Activated CD4-positive, alpha-beta T cell treated with anti-CD3 and anti-CD28 coated beads, Interleukin-2, amount 10 ng/mL, durations not matched to agents 7 days and 5 days (primary cell): ENCODE measurements at places on chromosomes 11 and 22. TPM values are rescaled to one million over a fixed set of nuclear protein-coding genes. Genes with fewer than 3 reads are reported as not detected.

DNA sequence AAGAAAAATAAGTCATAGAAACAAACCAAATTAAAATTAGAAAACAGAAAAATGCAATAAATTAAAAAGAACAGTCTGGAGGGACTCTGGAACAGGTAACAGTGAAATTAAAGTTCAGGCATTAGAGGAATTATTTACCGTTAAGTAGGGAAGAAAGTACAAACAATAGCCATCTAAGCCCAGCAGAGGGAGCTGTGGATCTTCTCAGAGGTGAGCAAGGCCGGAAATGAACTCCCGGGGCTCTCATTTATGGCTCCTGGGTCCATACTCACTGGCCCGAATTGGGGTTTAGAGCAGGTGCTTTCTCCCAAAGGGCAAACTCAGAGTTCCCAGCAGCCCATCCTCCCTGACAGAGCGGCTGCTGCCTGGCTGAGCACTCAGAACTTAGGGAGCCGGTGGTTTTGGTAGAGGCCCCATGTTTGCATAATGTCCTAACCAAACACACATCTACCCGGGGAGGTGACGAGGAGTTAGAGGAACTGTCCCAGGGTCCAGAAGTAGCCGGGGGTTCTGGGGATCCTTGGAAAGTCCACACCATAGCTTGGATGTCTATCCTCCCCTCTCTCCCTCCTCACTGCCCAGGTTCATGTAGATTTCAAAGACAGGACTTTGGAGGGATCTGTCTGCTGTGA lies 87.8 kb upstream of the VPREB1 start:
- DNase-seq, result peak; percentile 83

Gene PATE2
- 0.20 TPM for total RNA-seq

DNA sequence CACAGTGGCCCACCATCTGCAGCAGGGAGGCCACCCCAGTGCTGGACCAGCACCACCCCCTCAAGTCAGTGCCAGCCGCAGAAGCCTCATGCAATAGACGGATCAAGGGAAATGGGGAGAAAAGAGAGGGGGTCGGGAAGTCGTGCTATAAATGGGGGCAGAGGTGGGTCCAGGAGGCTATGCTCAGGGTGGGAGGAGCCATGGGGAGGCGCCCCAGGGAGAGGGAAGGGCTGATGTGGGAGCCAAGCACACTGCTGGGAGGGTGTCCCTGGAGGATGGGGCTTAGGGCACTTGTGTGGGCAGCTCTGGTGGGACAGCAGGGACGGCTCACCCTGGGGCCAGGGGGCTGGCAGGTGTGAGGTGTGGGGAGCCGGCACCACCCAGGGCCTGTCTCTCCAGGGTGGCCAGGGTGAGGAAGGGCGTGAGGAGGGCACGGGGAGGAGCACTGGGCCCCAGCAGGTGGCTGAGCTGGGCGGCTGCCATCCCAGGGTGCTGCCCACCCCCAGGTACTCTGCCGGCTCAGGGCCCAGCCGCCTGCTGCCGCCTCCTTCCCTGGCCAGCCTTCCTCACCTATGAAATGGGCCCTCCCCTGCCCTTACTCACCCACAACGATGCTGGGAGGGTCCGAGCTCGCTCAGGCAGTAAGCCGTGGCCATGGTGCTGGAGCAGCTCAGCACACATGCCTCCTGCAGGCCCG lies 18.0 kb downstream of the PHLDA2 start:
- no peak for DNase-seq

- no peak for DNase-seq
Observed at GRCh38 chr11:106503901-106504300, 426.4 kb downstream of the AASDHPPT start.

DNA sequence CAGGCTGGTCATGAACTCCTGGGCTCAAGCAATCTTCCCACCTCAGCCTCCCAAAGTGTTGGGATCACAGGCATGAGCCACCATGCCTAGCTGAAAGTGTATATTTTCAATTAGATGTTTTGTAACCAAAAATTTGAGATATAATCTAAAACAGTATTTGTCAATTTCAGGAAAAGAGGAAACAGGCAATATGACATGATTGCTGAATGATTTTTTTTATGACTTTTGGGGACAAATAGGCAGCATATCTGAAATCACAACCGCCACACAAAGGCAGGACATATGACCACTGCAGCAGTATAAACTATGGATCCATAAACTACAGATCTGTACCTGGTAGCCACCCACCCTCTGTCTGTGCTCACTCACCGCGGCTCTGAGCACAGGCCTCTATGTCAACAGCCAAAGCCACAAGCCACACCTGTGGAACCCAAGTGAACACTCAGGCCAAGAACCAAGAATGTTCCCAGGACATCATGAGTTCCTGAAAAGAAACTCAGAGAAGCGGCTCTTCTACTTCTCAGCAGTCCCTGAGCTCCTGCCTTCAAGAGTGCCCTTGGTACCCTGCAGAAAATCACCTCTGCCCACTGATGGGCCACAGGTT lies 22.5 kb downstream of the PISD start:
- no peak for DNase-seq

Gene ATXN10
- total RNA-seq, result 91.5 TPM

DNA sequence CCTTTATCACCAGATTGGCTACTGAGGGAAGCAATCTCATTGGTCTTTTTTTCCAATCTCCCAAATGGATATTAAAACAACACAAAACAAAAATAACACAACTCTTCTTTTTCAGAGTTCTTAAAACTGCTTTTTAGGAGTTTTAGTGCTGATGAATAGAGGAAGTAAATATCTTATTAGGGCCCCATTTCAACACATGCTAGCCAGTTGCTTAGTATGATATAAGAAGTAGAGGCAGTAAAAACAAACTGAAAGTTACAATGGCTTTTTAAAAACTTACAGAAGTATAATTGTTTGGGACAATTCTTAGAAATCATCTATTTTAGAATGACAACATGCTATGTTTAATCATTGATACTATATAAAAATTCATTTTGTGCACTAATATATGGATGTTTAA lies 3.4 kb downstream of the C11orf71 start:
- DNase-seq, result no peak

DNA sequence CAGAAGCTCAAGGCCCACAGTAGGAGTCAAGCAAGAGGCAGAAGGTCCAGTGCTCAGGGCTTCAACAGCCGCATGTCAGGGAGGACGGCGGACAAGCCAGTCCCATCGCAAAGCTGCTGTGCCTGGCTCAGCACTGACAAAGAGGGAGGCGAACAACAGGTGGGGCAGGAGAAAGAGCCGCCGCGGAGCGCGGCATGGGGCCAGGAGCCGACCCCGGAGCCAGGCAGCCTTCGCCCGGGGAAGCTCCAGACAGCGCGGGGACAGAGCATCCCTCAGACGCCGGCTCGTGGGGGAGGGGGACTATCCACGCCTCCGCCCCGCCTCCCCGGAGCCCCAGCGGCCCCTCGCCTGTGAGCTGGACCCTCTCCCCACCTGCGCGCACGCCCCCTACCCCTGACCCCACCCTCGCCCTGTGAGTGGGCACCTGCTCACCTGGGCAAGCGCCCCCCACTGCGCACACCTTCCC lies 369 bp downstream of the DHCR7 start:
- DNase-seq, result peak; percentile 49

- DNase-seq, result no peak
Observed at GRCh38 chr11:133999355-133999754, 42.6 kb upstream of the IGSF9B start.

DNA sequence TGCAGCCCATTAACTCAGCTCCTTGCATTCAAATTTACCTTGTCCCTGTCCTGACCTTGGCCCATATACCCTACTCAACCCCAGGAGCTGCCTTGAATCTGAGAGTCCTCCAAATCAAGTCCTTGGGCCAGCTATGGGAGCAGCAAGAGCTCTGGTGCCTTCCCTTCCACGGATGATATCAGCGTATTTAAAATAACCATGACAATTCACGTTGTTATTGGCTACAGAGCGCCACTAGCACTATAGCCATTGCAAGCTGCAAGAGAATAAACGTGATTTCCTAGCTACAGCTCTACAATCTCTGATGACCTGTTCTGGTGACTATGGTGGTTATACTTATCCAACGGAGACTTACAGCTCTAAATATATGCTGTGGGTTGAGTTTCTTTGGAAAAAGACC lies 357.8 kb downstream of the LARGE1 start:
- DNase-seq, result no peak

- DNase-seq, result no peak
Observed at GRCh38 chr11:14258221-14258935, 100.6 kb downstream of the RRAS2 start.

- DNase-seq, result no peak
Observed at GRCh38 chr11:90391756-90392155, 168.9 kb upstream of the CHORDC1 start.

- no peak for DNase-seq
Observed at GRCh38 chr11:66720899-66721470, 8.0 kb downstream of the SPTBN2 start.

GRCh38 chr22:16936625-16937024 lies 71.4 kb downstream of the GAB4 start:
- DNase-seq, result no peak

GRCh38 chr22:32951076-32951806 lies 106.9 kb downstream of the SYN3 start:
- DNase-seq, result no peak

- peak; percentile 54 for DNase-seq
Observed at GRCh38 chr11:103091064-103091800, 728 bp downstream of the DCUN1D5 start.

- no peak for DNase-seq
Observed at GRCh38 chr11:14275076-14275475, 83.9 kb downstream of the RRAS2 start.

- no peak for DNase-seq
Observed at GRCh38 chr11:108693852-108694251, 29.0 kb downstream of the DDX10 start.

Gene PARVB
- 18.2 TPM for total RNA-seq

- DNase-seq, result no peak
Observed at GRCh38 chr11:17476317-17477083, at the start of gene ABCC8. TSS of gene ABCC8 (minus strand) at chr11:17476845. CDS start at chr11:17476776, 69 bp downstream.

DNA sequence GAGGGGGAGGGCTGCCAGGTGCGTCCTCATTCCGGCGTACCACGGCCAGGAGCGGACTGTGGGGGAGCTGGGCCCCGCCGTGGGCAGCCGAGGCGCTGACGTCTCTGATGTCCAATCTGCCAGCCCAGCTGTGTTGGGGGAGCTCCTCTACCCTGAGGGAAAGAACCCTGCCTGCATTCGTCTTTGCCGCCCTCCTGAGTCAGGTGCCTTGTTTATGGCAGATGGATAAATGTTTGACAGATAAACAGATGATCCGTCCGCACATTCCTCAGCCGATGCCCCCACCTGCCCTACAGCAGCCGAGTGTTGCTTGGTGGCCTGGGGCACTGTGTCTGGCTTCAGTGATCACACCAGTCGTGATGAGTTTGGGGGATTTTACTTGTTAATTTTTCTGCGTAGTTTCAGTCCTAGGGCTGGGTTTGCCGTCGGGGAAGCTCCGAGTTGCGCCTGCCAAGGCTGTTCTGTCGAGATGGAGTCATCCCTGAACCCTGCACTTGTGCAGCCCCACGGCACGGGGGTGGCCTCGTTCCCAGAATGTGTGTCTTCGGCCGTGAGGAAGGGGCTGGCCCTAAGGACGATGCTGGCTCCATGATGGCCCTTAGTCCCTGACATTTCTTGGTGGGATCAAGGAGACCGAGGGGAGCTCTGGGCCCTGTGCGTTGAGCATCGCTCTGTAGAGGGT lies 1083.9 kb downstream of the BRD1 start:
- DNase-seq, result no peak
